Breast epithelium (tissue), 4 donors: ENCODE measurements at places on chromosomes 5 and 9. TPM values are rescaled to one million over a fixed set of nuclear protein-coding genes. Genes with fewer than 3 reads are reported as not detected.

C5orf22 gene
- total RNA-seq = 14.4 TPM

TSSK1B gene
- total RNA-seq = 0.73 TPM

CRAT gene
- total RNA-seq = 35.7 TPM

FAM120A gene
- total RNA-seq = 103 TPM

- peak overlapping the region; percentile 4 for H3K4me3 ChIP-seq
- no peak overlapping the region for H3K27ac ChIP-seq
- no peaks in the 10 kb centered on the region for H3K36me3 ChIP-seq
- H3K27me3 ChIP-seq = no peaks in the 10 kb centered on the region
- no peak for DNase-seq
Observed at GRCh38 chr5:139543423-139543991, 17.6 kb upstream of the UBE2D2 start.

GRCh38 chr5:161314033-161314432 is 232.5 kb downstream of the GABRB2 start:
- no peaks in the 10 kb centered on the region for H3K4me1 ChIP-seq
- H3K4me3 ChIP-seq = no peak overlapping the region
- DNase-seq = no peak
- no peaks in the 10 kb centered on the region for H3K36me3 ChIP-seq
- H3K27me3 ChIP-seq = no peaks in the 10 kb centered on the region

- no peaks in the 10 kb centered on the region for H3K36me3 ChIP-seq
- no peak overlapping the region for H3K27ac ChIP-seq
- no peaks in the 10 kb centered on the region for H3K27me3 ChIP-seq
- H3K4me3 ChIP-seq = no peak overlapping the region
- no peaks in the 10 kb centered on the region for H3K4me1 ChIP-seq
Observed at GRCh38 chr5:10576790-10577189, 12.9 kb downstream of the ANKRD33B start.

- H3K27ac ChIP-seq = no peak overlapping the region
- no peak overlapping the region for H3K4me3 ChIP-seq
- DNase-seq = no peak
- no peaks in the 10 kb centered on the region for H3K36me3 ChIP-seq
- no peaks in the 10 kb centered on the region for H3K4me1 ChIP-seq
Observed at GRCh38 chr5:117623042-117623805, 1048.6 kb upstream of the SEMA6A start.

DNA sequence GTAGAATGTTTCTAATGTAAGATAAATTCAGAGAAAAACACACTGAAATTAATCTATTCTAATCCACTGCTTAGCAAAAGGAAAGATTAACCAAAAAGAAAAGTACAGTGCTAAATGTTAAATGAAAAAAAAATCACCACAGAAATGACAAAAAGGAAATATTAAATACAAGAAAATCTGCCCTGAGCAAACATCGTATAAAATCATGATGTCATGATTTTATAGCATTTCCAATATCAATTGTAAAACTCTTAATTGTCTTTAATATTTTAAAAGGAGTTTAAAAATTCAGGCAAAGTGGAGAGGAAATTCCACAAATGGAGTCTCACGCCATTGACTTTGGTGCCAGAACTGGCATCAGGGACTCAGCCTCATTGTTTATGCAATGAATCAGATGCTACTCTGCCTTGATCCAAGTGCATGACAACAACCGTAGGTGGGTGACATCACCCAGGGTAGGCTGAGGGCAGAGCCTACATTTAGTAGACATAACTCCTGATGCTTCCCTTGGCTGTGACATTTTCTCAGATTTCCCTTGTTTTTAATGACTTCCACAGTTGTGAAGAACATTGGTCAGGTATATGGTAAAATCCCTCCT is 696.8 kb downstream of the SEMA5A start:
- no peaks in the 10 kb centered on the region for H3K27me3 ChIP-seq
- no peaks in the 10 kb centered on the region for H3K36me3 ChIP-seq
- no peak overlapping the region for H3K27ac ChIP-seq
- DNase-seq = no peak
- no peak overlapping the region for H3K4me3 ChIP-seq

- H3K27me3 ChIP-seq = no peaks in the 10 kb centered on the region
- no peak overlapping the region for H3K27ac ChIP-seq
- no peak for DNase-seq
- no peak overlapping the region for H3K4me3 ChIP-seq
- no peaks in the 10 kb centered on the region for H3K4me1 ChIP-seq
Observed at GRCh38 chr5:115343855-115344254, 47.4 kb upstream of the CCDC112 start.

- H3K4me1 ChIP-seq = no peaks in the 10 kb centered on the region
- H3K27me3 ChIP-seq = no peaks in the 10 kb centered on the region
- no peak overlapping the region for H3K27ac ChIP-seq
- DNase-seq = no peak
- H3K4me3 ChIP-seq = no peak overlapping the region
Observed at GRCh38 chr5:42924226-42924625, 112.5 kb upstream of the SELENOP start.

DNA sequence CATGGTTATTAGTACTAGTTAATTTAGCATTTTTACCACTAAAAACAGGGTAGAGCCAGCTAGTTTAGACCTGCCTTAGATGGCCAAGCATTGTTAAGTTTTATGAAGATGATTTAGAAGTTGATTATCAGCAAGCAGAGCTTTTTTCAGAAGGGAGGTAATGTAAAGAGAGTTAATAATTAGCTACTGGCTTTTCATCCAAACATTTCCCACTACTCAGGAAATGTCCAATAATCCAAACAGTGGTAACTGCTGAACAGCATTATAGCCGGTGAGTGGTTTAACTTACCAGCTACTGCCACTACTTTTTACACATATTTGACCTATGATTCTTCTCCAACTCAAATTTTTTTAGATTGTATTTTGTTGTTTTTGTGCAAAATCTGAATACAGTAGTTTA is 1.7 kb downstream of the ITGA1 start:
- H3K4me3 ChIP-seq = peak overlapping the region; percentile 67
- H3K4me1 ChIP-seq = no peaks in the 10 kb centered on the region
- no peaks in the 10 kb centered on the region for H3K27me3 ChIP-seq
- H3K27ac ChIP-seq = peak overlapping the region; percentile 89
- H3K36me3 ChIP-seq = no peaks in the 10 kb centered on the region

- H3K36me3 ChIP-seq = no peaks in the 10 kb centered on the region
- H3K4me1 ChIP-seq = peaks cover 14% of the 10 kb centered on the region
- peak within 1 kb of the TSS; percentile 70 for H3K4me3 ChIP-seq
- H3K27me3 ChIP-seq = no peaks in the 10 kb centered on the region
- peak within 1 kb of the TSS; percentile 93 for H3K27ac ChIP-seq
Observed at GRCh38 chr5:892394-893136, at the start of the genes BRD9 and TRIP13. TSS of gene BRD9 (minus strand) at chr5:892801. CDS start at chr5:892657, 144 bp downstream. TSS of gene TRIP13 (plus strand) at chr5:892884. CDS start at chr5:892999, 115 bp downstream.

DNA sequence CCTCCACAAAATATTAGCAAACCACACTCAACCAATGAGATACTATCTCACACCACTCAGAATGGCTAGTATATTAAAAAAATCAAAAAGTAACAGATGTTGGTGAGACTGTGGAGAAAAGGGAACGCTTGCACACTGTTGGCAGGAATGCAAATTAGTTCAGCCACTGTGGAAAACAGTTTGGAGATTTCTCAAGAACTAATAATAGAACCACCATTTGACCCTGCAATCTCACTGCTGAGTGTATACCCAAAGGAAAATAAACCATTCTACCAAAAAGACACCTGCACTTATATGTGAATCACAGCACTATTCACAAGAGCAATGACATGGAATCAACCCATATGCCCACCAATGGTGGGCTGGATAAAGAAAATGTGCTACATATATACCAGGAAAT is 393.5 kb downstream of the PDE4D start:
- DNase-seq = no peak
- H3K36me3 ChIP-seq = no peaks in the 10 kb centered on the region
- no peak overlapping the region for H3K27ac ChIP-seq
- H3K4me1 ChIP-seq = no peaks in the 10 kb centered on the region
- no peaks in the 10 kb centered on the region for H3K27me3 ChIP-seq

DNA sequence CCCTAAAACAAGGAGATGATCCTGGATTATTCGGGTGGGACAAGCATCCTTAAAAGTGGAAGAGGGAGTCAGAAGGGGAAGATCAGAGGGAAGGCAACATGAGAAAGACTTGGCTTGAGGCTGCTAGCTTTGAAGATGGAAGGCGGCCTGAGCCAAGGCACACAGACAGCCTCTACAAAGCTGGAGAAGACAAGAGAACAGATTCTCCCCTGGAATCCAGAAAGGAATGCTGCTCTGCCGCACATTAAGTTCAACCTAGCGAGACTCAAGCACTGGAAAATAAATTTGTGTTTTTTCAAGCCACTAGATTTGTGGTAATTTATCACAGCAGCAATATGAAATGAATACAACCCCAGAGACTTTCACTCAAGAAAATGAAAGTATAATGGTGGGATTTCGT is 17.9 kb downstream of the SLC36A3 start:
- no peak overlapping the region for H3K4me3 ChIP-seq
- no peaks in the 10 kb centered on the region for H3K4me1 ChIP-seq
- H3K36me3 ChIP-seq = no peaks in the 10 kb centered on the region
- no peak for DNase-seq
- peak overlapping the region; percentile 43 for H3K27ac ChIP-seq

DNA sequence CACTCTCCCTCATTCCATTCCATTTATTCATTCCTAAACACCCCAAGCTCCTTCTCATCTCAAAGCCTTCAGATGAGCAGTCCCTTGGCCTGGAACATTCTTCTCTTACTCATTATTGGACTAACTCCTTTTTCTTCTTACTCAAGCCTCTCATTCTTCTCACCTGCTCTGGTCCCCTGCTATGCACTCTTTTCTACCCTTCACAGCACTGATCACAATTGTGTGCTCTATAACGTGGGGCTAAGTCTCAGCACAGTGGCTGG is 212.4 kb downstream of the MAPKAP1 start:
- DNase-seq = no peak
- no peaks in the 10 kb centered on the region for H3K27me3 ChIP-seq
- no peak overlapping the region for H3K4me3 ChIP-seq
- no peaks in the 10 kb centered on the region for H3K4me1 ChIP-seq
- H3K36me3 ChIP-seq = no peaks in the 10 kb centered on the region

GRCh38 chr9:8331507-8332330 is 532.1 kb upstream of the DMAC1 start:
- no peaks in the 10 kb centered on the region for H3K36me3 ChIP-seq
- H3K4me1 ChIP-seq = no peaks in the 10 kb centered on the region
- no peaks in the 10 kb centered on the region for H3K27me3 ChIP-seq
- DNase-seq = no peak
- H3K27ac ChIP-seq = no peak overlapping the region

DNA sequence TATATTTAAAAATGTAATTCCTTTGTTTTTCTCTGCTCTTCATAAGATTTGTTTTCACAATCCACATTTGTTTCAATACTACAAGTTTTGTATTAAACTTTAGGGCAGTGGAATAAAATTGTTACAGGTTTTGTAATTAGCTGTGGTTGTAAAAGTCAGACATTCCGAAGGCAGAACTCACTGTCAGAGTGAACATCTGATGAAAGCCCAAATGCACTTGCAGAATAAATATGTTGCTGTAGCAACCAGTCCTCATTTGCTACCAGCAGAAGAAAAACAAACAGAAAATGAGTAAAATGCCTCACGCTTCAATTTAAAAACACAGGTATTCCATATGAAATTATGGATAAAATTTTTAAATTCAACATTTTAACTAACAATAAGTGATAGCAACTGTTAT is 740.1 kb upstream of the FAM174A start:
- DNase-seq = no peak
- no peaks in the 10 kb centered on the region for H3K4me1 ChIP-seq
- no peaks in the 10 kb centered on the region for H3K36me3 ChIP-seq
- no peak overlapping the region for H3K27ac ChIP-seq
- no peaks in the 10 kb centered on the region for H3K27me3 ChIP-seq
- H3K4me3 ChIP-seq = no peak overlapping the region
